ENCODE measurements at places on chromosomes 3 and 15. TPM values are rescaled to one million over a fixed set of nuclear protein-coding genes. Genes with fewer than 3 reads are reported as not detected.

The HEG1 gene
- total RNA-seq, result 34.4 TPM

GRCh38 chr3:164095279-164095678 is 983.0 kb downstream of the SI start:
- DNase-seq, result peak; percentile 38

The DPH3 gene
- total RNA-seq, result 19.6 TPM

DNA sequence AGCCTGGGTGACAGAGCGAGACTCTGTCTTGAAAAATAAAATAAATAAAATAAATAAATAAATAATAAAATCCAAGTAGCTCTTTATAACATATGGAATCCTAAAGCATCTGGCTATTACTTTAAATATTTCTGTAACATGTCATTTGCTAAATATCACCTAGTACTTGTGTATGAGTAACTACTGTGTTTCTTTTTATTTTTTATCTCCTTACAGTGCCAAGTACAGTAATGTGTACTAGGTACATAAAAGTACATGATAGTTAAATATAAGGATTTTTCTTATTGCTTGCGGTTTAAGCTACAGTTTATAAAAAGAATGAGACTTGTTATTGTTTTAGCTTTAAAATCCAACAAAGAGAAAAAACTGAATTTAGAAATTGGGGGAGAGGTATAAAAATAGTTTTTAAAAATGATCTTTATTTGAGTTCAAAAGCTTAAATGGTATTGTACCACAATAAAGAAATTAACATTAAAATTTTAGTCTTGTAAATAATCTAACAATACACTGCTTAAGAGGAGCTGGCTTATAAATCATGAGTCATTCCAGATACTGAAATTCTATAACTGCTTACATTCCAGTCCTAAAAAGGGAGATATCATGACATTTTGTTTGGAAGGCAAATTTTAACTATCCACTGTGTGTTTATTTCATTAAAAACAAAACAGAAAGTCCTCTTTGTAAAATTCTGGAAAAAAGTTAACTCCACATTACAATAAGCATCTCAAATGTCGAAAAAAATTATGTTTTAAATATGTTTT is 73.1 kb downstream of the FGF7 start:
- DNase-seq, result no peak

The GCSAM gene
- total RNA-seq, result not detected

- no peak for DNase-seq
Observed at GRCh38 chr15:33561967-33562366, 251.2 kb downstream of the RYR3 start.

The PRR20G gene
- total RNA-seq, result not detected

The CLDN18 gene
- total RNA-seq, result not detected

DNA sequence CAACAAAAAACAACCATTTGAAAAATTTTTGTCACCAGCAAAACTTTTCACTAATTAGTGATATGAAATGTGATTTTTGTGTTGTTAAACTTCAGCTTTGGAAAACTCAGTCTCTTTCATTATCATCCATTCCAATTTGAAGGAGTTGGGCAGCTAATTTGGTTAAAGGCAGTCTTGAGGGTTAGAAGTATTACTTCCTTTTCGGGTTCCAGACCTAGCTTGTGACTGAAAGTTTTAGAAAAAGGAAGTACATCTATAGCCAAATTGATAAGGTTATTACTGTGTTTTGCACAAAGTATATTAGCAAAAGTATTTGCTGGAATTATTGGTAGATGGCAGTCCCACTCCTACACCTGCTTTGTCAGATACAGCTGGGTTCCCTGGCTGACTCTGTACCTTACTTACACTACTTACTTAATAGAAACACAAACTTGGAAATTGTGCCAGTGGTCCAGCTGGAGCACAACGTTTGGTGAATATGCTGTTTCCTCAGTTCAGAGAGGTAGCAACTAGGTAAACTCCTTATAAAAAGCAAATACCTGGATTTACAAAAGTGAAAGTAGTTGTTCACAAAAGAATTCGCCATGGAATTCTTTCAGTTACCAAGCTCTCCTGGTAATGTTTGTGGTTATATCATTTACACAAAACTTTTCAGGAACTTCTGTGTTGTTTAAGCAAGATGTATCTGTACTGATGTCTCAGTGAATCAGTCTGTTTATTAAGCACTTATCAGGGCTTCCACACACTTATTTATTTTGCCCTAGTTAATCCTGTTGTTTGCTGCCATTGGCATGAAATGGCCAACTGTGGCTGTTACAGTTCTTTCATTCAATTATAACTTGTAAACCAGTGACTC is 31.6 kb downstream of the TIPARP start:
- DNase-seq, result no peak

DNA sequence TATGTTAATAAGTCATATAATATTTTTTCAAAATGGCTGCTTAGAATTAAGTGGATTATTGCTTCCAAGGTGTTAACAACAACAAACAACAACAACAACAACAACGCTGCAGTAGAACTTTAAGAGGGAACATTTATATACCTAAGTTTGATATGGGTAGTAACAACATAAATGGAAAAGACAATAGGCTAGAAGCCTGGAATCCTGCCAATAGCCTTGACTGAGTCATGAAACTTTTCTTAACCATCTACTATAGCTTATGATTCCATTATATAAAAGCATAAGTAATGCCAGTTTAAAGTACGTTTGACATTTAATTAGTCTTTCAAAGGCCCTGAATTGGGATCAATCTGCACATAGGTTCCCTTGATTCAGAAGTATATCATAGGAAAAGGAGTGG is 31.2 kb downstream of the SATB1 start:
- DNase-seq, result peak; percentile 24

Data from HT1080 (cell line).